ENCODE measurements at places on chromosomes 7 and 10. TPM values are rescaled to one million over a fixed set of nuclear protein-coding genes. Genes with fewer than 3 reads are reported as not detected.

- no peak for DNase-seq
Observed at GRCh38 chr10:14508725-14509124, 178.0 kb upstream of the FRMD4A start.

Gene NEUROD6
- not detected for total RNA-seq

GRCh38 chr10:3698312-3698711 lies 86.7 kb downstream of the KLF6 start:
- no peak for DNase-seq

- DNase-seq = no peak
Observed at GRCh38 chr10:4025339-4025738, 240.3 kb upstream of the KLF6 start.

DNA sequence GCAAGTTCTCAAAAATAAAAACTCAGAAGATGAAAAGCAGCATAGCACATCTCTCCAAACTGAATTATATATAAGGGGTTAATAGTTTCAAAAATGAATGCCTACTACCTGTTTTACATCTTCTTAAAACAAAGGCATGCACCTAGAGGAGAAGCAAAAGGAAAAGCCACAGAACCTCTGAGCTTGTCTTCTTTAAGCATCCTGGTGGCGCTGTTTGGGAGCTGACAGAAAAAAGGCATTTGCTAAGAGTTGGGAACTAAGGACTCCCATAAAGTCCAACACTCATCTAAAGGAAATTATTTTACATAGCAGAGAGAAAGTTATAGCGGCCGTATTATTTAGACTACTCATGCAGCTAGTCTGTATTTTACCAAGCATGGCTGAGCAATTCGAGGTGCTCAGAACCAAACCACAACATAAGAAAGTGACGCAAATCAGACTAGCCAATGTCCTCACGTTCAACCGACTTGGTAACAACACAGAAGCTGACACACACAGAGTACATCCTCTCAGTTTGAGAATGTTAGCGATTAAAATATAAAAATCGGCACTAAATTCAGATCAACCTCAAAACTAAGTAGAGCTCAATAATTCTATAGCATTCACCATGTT lies 38.8 kb downstream of the PTN start:
- DNase-seq = no peak

GRCh38 chr10:132482090-132482800 lies 55.3 kb upstream of the INPP5A start:
- DNase-seq = no peak

Gene LDB3
- not detected for total RNA-seq

GRCh38 chr10:100866010-100866409 lies 46.8 kb upstream of the SLF2 start:
- DNase-seq = no peak

Gene SLC16A9
- 4.8 TPM for total RNA-seq

GRCh38 chr10:104485632-104486031 lies 132.0 kb downstream of the CFAP58 start:
- no peak for DNase-seq

Gene KLF14
- total RNA-seq = not detected

Gene ZNF138
- total RNA-seq = 7.2 TPM

Gene NUTM2B
- total RNA-seq = not detected

DNA sequence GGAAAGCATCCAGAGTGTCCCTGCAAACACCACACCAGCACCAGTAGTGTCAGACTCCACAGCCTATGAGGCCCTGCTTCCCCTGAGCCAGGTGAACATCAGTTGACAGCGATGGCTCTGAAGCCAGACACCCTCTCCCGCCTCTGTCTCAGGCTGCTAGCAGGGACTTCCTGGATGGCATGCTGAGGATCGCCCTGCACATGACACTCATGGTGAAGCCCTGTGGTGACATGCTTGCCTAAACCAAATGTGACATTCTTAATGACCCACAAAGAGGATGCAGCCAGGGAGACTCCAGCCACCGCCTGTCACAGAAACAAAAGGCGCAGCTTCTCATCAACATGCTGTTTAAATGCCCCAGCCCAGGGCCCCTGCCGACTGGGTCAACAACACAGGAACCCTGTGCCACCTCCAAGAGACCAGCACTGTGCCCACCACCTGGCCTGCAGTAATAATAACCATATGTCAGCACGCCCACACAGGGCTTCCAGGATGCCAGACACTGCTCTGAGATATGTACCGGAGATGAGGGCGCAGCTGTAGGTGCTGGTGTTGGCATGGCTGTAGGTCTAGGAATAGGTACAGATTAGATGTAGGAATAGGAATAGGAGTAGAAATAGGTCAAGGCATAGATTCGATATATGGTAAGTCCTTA lies 81.3 kb downstream of the GRID1 start:
- DNase-seq = no peak

DNA sequence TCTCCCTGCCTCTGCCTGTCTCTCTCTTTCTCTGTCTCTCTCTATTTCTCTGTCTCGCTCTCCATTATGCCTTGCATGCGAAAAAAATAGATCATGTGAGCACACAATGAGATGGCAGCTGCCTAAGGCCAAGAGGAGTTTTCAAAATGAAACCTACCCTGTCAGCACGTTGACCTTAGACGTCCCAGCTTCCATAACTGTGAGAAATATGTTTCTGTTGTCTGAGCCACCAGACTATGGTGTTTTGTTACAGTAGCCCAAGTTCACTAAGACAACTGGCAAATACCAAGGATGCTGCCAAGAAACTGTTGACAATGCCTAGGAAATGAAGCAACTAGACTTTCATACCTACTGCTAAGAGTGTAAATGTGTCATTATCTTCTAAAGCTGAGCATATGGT lies 70.6 kb upstream of the PLXDC2 start:
- DNase-seq = no peak

GRCh38 chr7:47937711-47938573 lies 10.3 kb downstream of the PKD1L1 start:
- peak; percentile 31 for DNase-seq

GRCh38 chr7:51965454-51965853 lies 648.8 kb upstream of the COBL start:
- no peak for DNase-seq

DNA sequence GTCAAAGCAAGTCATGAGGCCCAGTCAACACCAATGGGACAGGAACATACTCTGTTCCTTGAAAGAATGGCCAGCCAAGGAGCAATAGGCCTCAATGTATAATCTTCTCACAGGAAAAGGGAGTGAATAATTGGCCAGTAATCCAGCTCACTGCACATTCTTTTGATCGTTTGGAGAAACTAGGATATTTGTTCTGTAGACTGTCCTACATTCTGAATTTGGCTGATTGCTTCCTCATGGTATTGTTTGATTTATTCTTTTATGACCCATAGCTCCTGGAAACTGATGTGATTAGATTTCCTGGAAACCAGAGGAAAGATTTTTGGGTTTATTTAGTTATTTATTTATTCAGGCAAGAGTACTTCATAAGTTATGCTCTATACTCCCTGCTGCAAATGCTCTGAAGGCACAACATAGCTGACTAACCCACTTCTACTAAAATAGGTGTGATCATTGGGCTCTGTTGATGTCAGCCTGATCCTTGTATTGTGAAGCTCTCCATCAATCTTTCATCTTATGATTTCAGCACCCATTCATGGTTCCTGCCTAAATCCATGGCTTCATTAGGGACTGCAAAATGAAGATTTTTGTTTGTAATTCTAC lies 745.2 kb downstream of the SUGCT start:
- DNase-seq = no peak

Gene PLAC9
- not detected for total RNA-seq

Gene TRIM50
- not detected for total RNA-seq

GRCh38 chr7:17236603-17237002 lies 61.8 kb upstream of the AHR start:
- DNase-seq = no peak

Gene NPFFR1
- not detected for total RNA-seq

DNA sequence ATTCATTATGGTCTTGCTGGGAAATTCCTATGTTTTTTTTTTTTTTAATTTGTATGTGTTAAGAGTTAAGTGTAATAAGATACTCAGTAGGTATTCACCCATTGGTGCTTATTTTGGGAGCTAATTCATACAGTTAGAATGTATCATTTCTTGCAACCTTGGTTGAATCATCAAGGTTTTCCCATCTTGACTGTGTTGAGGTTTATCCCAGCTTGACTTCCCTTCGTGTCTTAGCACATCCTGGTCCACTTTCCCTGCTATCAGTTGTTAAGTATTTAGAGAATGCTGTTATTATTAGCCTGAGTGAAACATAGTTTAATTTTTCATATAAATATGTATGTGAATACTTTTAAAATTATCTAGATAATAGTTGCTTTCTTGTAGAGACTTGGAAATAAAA lies 20.8 kb downstream of the RALA start:
- no peak for DNase-seq

DNA sequence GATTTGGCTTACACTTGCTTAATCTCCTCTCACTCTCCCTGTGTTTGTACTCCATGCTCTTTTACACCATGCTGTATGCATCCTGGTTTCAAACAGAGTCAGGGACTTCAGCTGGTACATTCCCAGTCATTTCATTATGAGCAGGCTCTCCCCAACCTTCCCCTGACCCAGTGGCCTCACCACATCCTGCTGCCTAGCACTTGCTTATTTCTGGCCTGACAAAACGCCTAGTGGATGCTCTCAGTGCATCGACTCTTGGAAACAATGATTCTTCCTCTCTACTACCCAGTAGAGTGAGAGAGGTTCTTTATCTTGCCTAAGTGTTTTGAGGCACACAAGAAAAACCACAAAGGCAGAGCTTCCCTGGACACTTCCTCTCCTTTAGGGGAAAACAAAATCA lies 63.4 kb downstream of the CAV1 start:
- no peak for DNase-seq

- no peak for DNase-seq
Observed at GRCh38 chr10:130198651-130199050, 62.5 kb downstream of the GLRX3 start.

- no peak for DNase-seq
Observed at GRCh38 chr7:100763556-100764140, 30.3 kb downstream of the ZAN start.
